ENCODE measurements at places on chromosomes 1 and 21. TPM values are rescaled to one million over a fixed set of nuclear protein-coding genes. Genes with fewer than 3 reads are reported as not detected.
A peak's percentile ranks its signal among the peaks of the same experiment; 100 is the strongest.

DNA sequence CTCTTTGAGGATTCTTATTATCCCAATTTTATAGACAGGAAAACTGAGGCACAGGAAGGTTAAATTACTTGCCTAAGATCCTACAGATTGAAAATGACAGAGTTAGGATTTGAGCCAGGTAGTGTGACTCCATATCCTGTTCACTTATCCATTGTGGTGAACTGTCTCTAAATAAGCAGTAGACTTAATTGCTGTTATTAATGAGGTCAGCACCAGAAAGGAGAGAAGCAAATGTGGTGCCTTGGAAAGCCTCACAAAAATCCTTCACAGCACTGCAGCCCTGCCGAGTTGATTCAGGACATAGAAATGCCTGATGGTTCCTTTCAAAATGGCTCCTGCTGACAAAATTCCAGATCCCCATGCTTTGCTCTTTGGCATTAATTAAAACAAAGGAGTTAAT lies 193.3 kb upstream of the BEND5 start:
- H3K27me3 ChIP-seq: peaks cover 2% of the 10 kb centered on the region
- H3K4me3 ChIP-seq: no peak overlapping the region
- no peaks in the 10 kb centered on the region for H3K36me3 ChIP-seq
- no peaks in the 10 kb centered on the region for H3K4me1 ChIP-seq
- no peak overlapping the region for H3K27ac ChIP-seq

DNA sequence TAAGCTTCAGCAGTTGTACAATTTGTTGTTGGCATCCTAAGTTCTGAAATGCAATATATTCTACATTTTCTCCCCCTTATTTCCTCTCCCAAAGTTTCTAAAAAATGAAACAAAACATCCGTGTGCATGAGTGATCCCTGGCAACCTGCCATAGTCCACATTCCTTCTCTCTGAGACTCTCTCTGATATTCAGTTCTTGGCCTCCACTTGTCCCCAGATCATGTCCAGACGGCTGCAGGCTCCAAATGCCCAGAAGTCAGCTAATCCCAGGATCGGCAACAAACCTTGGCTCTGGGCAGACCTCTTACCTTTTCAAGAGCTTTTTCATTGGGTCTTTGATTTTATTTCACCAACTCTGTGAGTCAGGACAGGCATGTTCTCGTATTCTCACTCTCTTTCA lies 187.8 kb downstream of the ETS2 start:
- peaks cover 9% of the 10 kb centered on the region for H3K27me3 ChIP-seq
- no peak overlapping the region for H3K4me3 ChIP-seq
- H3K36me3 ChIP-seq: no peaks in the 10 kb centered on the region
- H3K27ac ChIP-seq: no peak overlapping the region

GRCh38 chr1:90475631-90476030 lies 241.5 kb downstream of the BARHL2 start:
- H3K4me1 ChIP-seq: no peaks in the 10 kb centered on the region
- peaks cover 2% of the 10 kb centered on the region for H3K27me3 ChIP-seq
- no peak overlapping the region for H3K4me3 ChIP-seq
- H3K36me3 ChIP-seq: no peaks in the 10 kb centered on the region
- H3K27ac ChIP-seq: no peak overlapping the region
- DNase-seq: no peak

- no peaks in the 10 kb centered on the region for H3K36me3 ChIP-seq
- H3K27me3 ChIP-seq: peaks cover 15% of the 10 kb centered on the region
- no peak overlapping the region for H3K4me3 ChIP-seq
- peak; percentile 55 for DNase-seq
- no peak overlapping the region for H3K27ac ChIP-seq
- H3K4me1 ChIP-seq: no peaks in the 10 kb centered on the region
These were observed 70.8 kb upstream of the RHOU start for GRCh38 chr1:228664399-228664914.

- peaks cover 2% of the 10 kb centered on the region for H3K27me3 ChIP-seq
- H3K4me3 ChIP-seq: no peak overlapping the region
- H3K4me1 ChIP-seq: peaks cover 22% of the 10 kb centered on the region
- no peak overlapping the region for H3K27ac ChIP-seq
These were observed 34.8 kb upstream of the TENT5C start for GRCh38 chr1:117570988-117571409.

DNA sequence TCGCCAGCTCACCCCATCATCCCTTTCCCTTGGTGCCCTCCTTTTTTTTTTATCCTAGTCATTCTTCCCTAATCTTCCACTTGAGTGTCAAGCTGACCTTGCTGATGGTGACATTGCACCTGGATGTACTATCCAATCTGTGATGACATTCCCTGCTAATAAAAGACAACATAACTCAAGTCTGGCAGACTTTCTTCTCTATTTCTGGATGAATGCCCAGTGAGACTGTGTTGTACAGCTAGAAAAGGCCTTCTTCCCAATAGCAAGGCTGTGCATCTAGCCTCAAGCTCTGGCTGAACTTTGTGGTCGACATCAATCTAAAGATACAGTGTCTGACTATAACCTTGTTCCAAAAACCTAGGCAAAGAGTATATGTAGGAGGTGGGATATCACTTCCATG lies 6.4 kb downstream of the IL24 start:
- H3K4me1 ChIP-seq: peaks cover 63% of the 10 kb centered on the region
- H3K4me3 ChIP-seq: no peak overlapping the region
- no peak overlapping the region for H3K27ac ChIP-seq
- H3K27me3 ChIP-seq: no peaks in the 10 kb centered on the region
- H3K36me3 ChIP-seq: peaks cover 50% of the 10 kb centered on the region

DNA sequence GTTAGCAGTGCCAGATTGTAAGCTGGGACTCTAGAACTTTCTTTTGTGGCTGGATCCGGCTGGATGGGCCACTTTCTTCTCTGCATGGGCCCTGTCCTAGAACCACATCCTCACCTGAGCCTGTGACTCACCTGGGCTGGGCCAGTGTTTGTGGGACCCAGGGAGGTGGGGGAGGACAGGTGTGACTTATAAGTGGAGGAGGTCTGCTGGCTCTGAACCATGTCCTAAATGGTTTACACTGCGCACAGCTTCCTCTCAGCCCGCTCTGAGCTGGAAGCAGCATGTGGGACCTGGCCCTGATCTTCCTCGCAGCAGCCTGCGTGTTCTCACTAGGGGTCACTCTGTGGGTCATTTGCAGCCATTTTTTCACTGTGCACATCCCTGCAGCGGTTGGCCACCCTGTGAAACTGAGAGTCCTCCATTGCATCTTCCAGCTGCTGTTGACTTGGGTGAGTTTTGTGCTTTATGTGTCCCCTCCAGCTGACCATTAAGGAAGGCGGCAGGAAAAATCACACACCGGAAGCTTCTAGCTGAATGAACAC lies at the start of gene AADACL3:
Gene AADACL3, plus strand, starts transcription at position 215 of the 542 bp plus-strand sequence. Its CDS starts 67 bp downstream, at position 282.
- H3K4me1 ChIP-seq: no peaks in the 10 kb centered on the region
- no peaks in the 10 kb centered on the region for H3K36me3 ChIP-seq
- H3K4me3 ChIP-seq: no peak within 1 kb of the TSS
- H3K27me3 ChIP-seq: peaks cover 14% of the 10 kb centered on the region
- no peak within 1 kb of the TSS for H3K27ac ChIP-seq
- no peak for DNase-seq

THEM5 gene
- not detected for total RNA-seq

DNA sequence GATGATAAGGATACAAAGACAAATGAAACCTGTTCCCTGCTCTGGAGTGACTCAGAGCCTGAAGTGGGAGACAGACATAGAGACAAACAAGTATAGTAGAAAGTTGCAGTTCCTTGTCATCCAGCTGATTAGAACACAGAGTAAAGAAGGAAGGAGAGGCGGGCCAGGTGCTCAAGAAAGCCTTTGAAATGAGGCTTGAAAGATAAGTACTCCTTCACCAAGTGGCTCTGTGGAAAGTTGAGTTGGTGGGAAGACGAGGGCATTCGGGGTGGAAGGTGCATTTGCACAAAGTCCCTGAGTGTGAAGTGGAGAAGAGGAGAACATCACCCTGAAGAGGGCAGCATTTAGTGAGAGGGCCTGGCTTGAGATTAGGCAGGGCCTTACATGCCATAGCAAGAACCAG lies 17.0 kb downstream of the MARK1 start:
- no peak overlapping the region for H3K4me3 ChIP-seq
- H3K4me1 ChIP-seq: no peaks in the 10 kb centered on the region
- no peaks in the 10 kb centered on the region for H3K36me3 ChIP-seq
- DNase-seq: no peak
- no peak overlapping the region for H3K27ac ChIP-seq

SAMSN1 gene
- total RNA-seq: 119 TPM

- no peaks in the 10 kb centered on the region for H3K36me3 ChIP-seq
- H3K27ac ChIP-seq: no peak overlapping the region
- no peak for DNase-seq
- H3K27me3 ChIP-seq: peaks cover 28% of the 10 kb centered on the region
- no peak overlapping the region for H3K4me3 ChIP-seq
- no peaks in the 10 kb centered on the region for H3K4me1 ChIP-seq
These were observed 26.1 kb downstream of the PKP1 start for GRCh38 chr1:201309416-201309815.

- H3K27me3 ChIP-seq: peaks cover 1% of the 10 kb centered on the region
- no peak overlapping the region for H3K27ac ChIP-seq
- H3K36me3 ChIP-seq: peaks cover 2% of the 10 kb centered on the region
- H3K4me1 ChIP-seq: peaks cover 8% of the 10 kb centered on the region
These were observed 4.1 kb downstream of the LRRIQ3 start for GRCh38 chr1:74193908-74194307.

DNA sequence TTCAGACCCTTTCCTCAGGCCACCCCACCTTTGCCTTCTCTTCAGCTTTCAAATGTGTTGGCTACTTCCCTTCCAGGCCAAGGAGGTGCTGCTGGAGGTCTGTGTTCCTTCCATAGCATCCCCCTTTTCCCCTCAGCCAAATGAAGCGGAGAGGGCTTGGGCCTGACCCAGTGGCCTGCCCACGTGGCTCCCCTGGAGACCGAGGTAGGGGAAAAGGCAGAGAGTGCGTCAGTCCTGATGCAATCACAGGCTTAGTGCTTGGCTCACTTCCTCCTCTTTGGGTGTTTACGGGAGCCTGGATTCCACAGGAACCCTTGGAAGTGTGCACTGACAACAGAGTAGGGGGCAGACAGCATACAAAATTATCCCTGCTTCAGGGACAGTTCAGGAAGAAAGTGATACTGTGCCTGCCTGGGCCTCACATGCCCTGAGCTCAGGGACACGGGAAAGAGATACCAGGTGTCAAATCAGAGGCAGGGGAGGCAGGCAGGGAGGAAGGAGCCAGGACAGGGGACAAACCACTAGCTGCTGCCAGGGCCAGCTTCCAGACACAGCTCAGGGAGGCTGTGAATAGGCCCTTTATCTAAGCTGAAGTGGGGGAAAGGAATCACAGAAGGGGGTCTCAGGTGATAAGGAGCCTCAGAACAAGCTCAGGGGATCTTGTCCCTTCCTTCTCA lies 16.6 kb upstream of the PTP4A2 start:
- H3K4me1 ChIP-seq: peaks cover 71% of the 10 kb centered on the region
- H3K27ac ChIP-seq: peak overlapping the region; percentile 89
- no peaks in the 10 kb centered on the region for H3K27me3 ChIP-seq
- no peak for DNase-seq

GRCh38 chr1:222880587-222880986 lies 65.7 kb downstream of the DISP1 start:
- no peak for DNase-seq
- H3K4me1 ChIP-seq: peaks cover 10% of the 10 kb centered on the region
- peak overlapping the region; percentile 40 for H3K27ac ChIP-seq
- no peaks in the 10 kb centered on the region for H3K36me3 ChIP-seq
- H3K27me3 ChIP-seq: no peaks in the 10 kb centered on the region

DNA sequence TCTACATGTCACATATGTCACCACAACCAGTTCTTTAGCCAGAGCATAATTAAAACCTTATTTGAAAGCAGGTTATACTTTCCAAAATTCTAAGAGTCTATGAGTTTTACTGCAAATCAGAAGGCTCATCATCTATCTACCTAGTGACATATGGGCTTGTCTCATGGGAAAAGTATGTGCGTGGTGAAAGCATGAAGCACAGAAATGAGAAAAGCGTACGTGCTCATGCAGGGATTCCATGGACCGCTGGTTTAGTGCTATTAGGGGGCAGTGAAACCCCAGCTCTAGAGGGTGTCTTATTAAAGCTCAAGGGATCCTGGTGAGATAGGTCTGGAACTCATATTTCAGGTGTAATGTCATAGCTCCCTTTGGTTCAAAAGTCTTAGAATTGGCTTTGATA lies 50.2 kb downstream of the FAM163A start:
- no peaks in the 10 kb centered on the region for H3K36me3 ChIP-seq
- H3K27ac ChIP-seq: no peak overlapping the region
- DNase-seq: no peak

BARHL2 gene
- total RNA-seq: not detected

GRCh38 chr1:109531380-109531779 lies 8.3 kb upstream of the GPR61 start:
- no peaks in the 10 kb centered on the region for H3K27me3 ChIP-seq
- peak overlapping the region; percentile 2 for H3K27ac ChIP-seq
- no peaks in the 10 kb centered on the region for H3K36me3 ChIP-seq
- DNase-seq: no peak
- H3K4me1 ChIP-seq: peaks cover 24% of the 10 kb centered on the region
- peak overlapping the region; percentile 25 for H3K4me3 ChIP-seq

DNA sequence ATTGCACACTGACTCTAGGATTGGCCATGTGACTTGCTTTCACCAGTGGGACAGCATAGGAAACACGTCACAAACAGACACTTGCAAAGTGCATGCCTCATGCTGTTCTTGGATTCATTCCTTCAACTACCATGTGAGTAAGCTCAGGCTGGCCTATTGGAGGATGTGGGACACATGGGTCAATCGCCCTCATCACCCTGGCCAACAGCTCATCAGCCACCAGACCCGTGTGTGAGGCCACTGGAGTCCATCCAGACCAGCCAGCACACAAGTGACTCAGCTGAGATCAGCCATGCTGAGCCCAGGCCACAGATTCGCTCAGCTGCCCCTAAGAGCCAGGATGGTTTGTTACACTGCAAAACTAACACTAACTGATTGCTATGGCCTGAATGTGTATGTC lies 216.1 kb upstream of the GRIK3 start:
- no peaks in the 10 kb centered on the region for H3K4me1 ChIP-seq
- H3K36me3 ChIP-seq: no peaks in the 10 kb centered on the region
- no peak for DNase-seq

FCRL1 gene
- total RNA-seq: not detected

DNA sequence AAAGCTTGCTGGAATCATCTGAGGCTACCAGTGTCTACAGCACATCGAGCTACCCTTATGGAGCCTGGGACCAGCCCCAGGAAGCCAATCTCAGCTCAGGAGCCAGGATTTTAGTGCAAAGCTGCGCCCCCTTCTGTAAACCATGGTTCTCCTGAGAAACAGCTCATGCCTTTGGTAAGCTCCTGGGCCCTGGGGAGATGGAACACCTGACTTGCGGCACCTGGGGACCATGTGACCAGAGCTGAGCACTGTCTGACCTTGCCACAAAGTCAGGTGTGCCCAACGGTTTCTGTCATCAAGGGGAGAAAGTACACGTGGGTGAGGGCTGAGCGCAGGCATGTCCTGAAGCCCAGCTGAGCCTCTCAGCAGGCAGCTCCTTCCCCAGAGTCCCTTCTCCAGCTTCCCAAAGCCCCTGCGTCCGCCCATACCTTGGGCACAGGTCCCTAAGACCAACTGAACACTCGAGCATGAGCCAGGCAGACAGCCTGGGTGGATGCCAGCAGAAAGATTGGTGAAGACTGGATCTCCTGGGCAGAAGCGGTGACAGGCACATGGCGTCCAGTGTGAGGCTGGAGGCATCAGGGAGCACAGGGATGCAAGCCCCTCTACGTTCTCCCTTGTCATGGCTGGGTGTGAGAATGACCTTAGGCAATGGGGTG lies 57.9 kb upstream of the TENT5B start:
- no peak for DNase-seq
- no peak overlapping the region for H3K27ac ChIP-seq
- H3K4me3 ChIP-seq: no peak overlapping the region
- no peaks in the 10 kb centered on the region for H3K4me1 ChIP-seq
- H3K36me3 ChIP-seq: no peaks in the 10 kb centered on the region
- H3K27me3 ChIP-seq: peaks cover 6% of the 10 kb centered on the region
